ENCODE measurements at places on chromosomes 1 and 21. TPM values are rescaled to one million over a fixed set of nuclear protein-coding genes. Genes with fewer than 3 reads are reported as not detected.

The DDAH1 gene
- total RNA-seq: 19.6 TPM

The AGT gene
- not detected for total RNA-seq

The GNAT2 gene
- total RNA-seq: not detected

DNA sequence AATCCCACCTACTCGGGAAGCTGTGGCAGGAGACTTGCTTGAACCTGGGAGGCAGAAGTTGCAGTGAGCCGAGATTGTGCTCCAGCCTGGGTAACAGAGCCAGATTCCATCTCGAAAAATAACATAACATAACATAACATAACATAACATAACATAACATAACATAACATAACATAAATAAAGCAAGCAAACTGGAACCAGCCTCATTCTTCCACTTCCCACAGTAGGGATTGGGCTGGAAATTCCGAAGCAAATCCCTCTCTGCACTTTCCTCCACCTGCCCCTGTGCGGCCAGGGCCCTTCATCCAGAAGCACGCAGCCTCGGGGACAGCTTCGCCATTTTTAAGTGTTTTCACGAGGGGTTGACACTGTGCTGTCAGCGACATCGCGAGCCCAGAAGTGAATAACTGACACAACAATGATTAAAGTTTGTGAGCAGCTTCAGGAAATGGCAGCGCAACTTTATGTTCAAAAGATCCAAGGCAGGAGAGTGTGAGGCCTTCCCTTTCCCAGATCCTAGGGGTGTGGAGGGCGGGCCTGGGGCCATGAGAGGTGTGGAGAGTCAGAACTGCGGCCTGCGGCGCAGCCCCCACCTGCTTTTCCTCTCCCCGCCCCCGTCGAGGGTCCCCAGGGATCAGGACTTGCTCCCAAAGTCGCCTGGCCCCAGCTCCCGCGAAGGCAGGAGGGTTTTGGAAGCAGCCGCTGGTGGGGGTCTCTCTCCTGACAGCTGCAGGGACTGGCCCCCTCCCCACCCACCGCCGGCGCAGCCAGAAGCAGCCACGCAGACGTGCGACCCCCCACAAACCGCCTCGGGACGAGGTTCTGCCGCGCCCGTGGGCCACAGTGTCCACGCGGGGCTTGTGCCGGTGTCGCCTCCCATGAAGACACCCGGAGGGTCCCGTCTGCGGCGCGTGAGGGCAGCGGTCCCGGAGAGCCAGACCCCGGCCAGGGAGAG lies 651 bp upstream of the GABRD start:
- peaks cover 16% of the 10 kb centered on the region for H3K4me1 ChIP-seq
- H3K27me3 ChIP-seq: peaks cover 78% of the 10 kb centered on the region
- H3K4me3 ChIP-seq: peak overlapping the region; percentile 50
- DNase-seq: no peak

The GLIS1 gene
- total RNA-seq: 0.62 TPM

The PHC2 gene
- 78.9 TPM for total RNA-seq

GRCh38 chr1:6294080-6294889 lies 33.4 kb upstream of the GPR153 start:
- H3K4me1 ChIP-seq: peaks cover 4% of the 10 kb centered on the region
- H3K27me3 ChIP-seq: no peaks in the 10 kb centered on the region
- no peak overlapping the region for H3K27ac ChIP-seq
- H3K4me3 ChIP-seq: no peak overlapping the region

DNA sequence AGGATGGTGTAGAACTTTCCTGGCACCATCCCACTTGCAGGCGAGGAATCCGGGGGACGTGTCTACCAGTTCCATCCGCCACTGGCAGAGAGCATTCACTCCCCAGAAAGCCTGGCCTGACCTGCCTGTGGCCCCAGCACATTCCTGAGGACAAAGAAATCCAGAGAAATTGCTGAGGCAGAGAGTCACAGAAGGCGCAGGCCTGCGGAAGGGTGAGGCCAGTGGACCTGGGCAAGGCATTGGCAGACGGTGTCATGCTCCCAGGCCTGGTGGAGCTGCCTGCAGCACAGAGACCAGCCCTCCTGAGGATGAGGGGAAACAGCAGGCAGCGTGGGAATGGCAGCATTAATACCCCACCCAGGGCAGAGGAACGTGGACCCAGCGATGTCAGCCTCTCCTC lies 81.2 kb upstream of the F3 start:
- H3K27ac ChIP-seq: no peak overlapping the region
- no peak for DNase-seq
- no peaks in the 10 kb centered on the region for H3K36me3 ChIP-seq
- H3K4me3 ChIP-seq: no peak overlapping the region

DNA sequence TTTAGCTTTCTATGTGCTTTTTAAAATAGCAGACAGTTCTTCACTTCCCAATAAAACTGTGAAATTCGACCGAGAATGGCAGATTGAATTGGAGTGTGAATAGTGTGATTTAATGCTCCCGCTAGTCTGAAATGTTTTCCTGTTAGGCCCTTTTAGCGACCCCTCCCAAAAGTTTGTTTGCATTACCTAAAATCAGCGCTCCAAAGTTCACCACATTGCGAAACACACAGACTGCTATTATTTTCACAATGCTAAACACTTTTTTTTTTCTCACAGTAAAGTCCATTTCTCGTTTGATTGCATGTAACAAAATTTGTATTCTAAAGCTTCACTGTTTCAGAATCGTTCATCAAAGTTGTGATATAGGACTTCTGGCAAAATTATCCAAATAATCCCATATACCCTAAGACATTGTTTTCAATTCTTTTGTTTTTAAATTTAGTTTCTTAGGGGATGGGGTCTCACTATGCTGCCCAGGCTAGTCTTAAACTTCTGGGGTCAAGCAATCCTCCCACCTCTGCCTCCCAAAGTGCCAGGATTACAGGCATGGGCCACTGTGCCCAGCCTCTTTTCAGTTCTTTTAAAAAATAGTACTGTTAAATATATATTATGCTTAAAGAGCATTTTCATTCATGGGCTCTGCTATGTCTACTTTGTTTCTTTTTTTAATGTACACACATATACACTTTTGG lies 76.5 kb upstream of the USH2A start:
- H3K4me3 ChIP-seq: no peak overlapping the region
- H3K36me3 ChIP-seq: no peaks in the 10 kb centered on the region
- DNase-seq: no peak
- H3K27ac ChIP-seq: no peak overlapping the region
- no peaks in the 10 kb centered on the region for H3K27me3 ChIP-seq

The RAP1GAP gene
- total RNA-seq: 3.0 TPM

GRCh38 chr1:36351227-36351977 lies 28.0 kb upstream of the EVA1B start:
- H3K27me3 ChIP-seq: no peaks in the 10 kb centered on the region
- peaks cover 57% of the 10 kb centered on the region for H3K36me3 ChIP-seq
- H3K4me1 ChIP-seq: peaks cover 38% of the 10 kb centered on the region
- peak overlapping the region; percentile 87 for H3K27ac ChIP-seq

- H3K4me3 ChIP-seq: no peak overlapping the region
- H3K36me3 ChIP-seq: no peaks in the 10 kb centered on the region
- H3K27ac ChIP-seq: no peak overlapping the region
- peaks cover 10% of the 10 kb centered on the region for H3K4me1 ChIP-seq
Measured at GRCh38 chr1:14871218-14871970, 272.9 kb downstream of the KAZN start.

DNA sequence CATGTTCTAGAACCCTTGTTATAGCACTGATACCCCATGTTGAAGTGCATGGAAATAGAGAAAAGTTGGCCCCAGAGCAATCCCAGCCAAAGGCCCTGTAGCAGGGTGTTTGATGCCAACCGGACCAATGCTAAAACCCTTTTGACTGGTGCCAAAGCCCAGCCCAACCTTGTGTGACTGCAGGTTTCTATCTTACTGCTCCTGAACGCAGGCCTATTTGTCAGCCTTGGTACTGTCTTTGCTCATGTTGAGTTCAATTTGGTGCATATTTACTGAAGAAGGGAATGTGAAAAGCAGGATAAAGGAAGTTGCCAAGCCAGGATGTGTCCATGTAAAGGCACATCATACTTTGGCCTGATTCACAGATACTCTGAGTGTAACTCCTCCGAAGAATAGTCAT lies 51.7 kb upstream of the NFASC start:
- H3K27ac ChIP-seq: no peak overlapping the region
- H3K27me3 ChIP-seq: peaks cover 9% of the 10 kb centered on the region
- peaks cover 4% of the 10 kb centered on the region for H3K4me1 ChIP-seq
- H3K36me3 ChIP-seq: no peaks in the 10 kb centered on the region

DNA sequence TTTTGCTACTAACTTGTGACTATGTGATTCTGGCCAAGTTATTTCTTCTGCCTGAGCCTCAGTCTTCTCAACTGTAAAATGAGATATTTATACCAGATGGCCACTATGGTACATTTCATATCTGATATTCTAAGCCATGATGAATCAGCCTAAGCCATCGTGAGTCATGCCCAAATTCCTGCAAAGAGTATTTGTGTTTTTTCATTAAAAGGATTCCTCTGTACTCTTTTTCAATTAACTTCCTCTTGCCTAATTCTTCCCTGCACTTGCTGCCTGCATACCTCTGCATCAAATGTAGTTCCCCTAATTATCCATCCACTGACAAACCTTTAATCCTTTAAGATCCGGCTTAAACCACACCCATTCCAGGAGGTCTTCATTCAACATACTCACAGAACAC lies 575.1 kb upstream of the BEND5 start:
- no peaks in the 10 kb centered on the region for H3K4me1 ChIP-seq
- DNase-seq: no peak
- no peaks in the 10 kb centered on the region for H3K36me3 ChIP-seq
- H3K4me3 ChIP-seq: no peak overlapping the region

The TMEM79 gene
- total RNA-seq: 120 TPM

The CTTNBP2NL gene
- total RNA-seq: 25.9 TPM

DNA sequence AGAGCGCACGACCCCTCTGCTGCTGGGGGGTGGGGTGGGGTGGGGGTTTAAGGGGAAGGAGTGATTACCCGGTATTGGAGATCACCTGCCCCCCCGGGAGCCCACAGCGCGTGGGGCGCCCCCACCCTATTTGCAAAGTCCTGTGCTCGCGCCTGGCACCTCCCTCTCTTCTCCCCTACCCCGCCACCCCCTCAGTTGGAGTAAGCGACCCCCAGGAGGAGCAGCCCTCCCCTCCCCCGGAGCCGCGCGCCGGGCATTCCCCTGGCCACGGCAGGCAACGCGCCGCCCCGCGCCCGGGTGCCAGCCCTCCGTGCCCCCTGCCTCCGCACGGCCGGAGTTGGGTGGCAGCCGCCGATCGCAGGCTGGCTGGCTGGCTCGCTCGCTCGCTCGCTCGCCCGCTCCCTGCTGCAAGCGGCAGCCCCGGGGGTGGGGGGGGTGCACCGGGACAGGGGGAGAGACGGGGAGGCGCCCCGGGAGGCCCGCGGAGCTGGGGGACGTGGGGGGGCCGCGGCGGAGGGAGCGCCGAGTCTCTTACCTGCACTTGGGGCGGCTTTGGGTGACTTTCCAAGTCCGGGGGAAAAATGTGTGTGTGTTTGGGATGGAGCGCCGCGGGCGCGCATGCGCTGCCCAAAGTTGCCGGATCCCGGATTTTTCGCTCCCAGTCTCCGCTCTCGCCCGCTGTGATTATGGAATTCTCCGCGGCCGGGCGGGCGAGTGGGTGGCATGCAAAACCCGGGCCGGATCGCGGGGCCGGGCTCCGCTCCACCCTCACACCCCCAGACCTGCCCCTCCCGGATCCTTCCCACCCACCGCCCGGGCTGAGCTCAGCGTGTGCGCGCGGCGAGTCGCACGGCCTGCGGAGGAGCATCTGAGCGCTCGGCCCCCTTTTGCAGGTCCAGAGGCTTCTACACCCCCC lies at the start of gene CASZ1:
Gene CASZ1, minus strand, starts transcription at position 618 of the 916 bp plus-strand sequence. CDS start 102,757 bp downstream, outside the sequence.
- peak within 1 kb of the TSS; percentile 81 for H3K4me3 ChIP-seq
- H3K27me3 ChIP-seq: peaks cover 46% of the 10 kb centered on the region
- peak within 1 kb of the TSS; percentile 87 for H3K27ac ChIP-seq

DNA sequence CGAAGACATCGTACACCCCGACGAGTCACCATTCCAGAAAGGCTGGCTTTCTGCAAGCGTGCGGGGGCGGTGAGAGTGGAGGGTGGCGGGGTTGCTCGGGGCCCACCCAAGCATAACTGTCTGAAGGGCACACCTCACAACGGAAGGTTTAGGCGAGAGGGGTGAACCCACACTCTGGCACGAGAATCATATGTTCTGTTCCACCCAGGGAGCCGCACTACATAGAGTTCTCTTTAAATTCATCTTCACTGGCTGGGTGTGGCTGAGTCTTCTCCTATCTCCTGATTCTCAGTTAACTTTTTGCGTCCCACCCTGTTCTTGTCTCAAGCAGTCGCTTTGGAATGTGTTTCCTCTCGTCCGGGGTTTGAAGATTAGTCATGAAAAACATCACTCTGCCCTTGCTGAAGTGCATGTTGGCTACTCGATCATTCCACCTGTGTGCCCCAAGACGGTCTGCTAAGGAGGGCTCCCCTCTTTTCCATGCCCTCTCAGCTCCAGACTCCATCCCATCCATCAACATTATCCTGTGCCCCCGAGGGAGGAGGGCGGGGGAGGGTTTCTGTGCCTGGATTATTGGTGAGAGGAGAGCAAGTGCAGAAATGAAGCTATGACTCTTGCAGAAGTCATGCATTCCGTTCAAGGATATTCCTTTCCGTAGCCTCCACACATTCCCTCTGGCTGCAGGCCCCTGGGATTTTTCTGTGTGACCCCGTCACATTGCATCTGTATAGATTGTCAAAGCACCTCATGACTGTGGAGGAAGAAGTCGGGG lies 53.5 kb upstream of the CD34 start:
- H3K4me1 ChIP-seq: peaks cover 32% of the 10 kb centered on the region
- H3K27ac ChIP-seq: peak overlapping the region; percentile 94

DNA sequence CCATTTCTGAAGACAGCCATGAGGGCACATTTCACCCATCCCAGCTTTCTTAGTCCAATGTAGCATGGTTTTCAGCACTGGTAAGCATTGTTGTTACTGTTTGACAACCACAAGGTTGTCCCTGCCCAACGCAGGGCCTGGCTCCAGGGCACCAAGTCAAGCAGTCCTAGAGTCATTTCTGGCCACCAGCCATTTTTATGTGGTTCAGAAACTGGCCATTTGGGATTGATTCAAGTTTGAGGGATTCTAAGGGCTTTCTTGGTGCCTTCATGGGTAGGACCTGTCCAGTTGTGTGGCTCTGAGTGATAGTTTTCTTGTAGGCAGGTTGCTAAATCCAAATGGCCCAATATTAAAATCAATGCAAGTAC lies 535.4 kb upstream of the USP24 start:
- H3K36me3 ChIP-seq: no peaks in the 10 kb centered on the region
- H3K27me3 ChIP-seq: no peaks in the 10 kb centered on the region
- DNase-seq: no peak
- H3K4me1 ChIP-seq: no peaks in the 10 kb centered on the region

The PEAR1 gene
- total RNA-seq: 4.7 TPM

GRCh38 chr1:33074193-33074945 lies 6.6 kb upstream of the AZIN2 start:
- H3K4me1 ChIP-seq: no peaks in the 10 kb centered on the region
- no peak overlapping the region for H3K27ac ChIP-seq

All from suprapubic skin (tissue), 4 donors.